Stimulated activated CD4-positive, alpha-beta T cell treated with anti-CD3 and anti-CD28 coated beads, Interleukin-4, amount 100 ng/mL, for 24 hours (primary cell): ENCODE measurements at places on chromosomes 11 and 22.

DNA sequence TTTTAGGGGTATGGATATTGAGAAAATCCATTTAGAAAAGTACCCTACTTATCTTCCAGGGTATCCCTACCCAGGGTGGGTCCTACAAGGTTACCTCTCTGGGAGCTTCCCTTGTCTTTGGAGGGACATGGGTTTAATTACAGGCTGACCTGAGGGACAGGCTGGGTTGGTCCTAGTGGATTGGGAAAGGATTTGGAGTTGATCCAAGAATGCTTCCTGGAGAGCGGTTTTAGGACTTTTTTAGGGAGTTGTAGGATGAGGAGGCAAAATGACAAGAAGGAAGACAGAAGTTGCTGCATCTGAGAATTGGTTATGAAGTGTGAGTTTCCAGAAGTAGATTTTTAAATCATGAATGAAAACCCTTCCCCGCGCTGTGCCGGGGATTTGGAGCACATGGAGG is 61.8 kb upstream of the CRTAM start:
- DNase-seq: no peak

DNA sequence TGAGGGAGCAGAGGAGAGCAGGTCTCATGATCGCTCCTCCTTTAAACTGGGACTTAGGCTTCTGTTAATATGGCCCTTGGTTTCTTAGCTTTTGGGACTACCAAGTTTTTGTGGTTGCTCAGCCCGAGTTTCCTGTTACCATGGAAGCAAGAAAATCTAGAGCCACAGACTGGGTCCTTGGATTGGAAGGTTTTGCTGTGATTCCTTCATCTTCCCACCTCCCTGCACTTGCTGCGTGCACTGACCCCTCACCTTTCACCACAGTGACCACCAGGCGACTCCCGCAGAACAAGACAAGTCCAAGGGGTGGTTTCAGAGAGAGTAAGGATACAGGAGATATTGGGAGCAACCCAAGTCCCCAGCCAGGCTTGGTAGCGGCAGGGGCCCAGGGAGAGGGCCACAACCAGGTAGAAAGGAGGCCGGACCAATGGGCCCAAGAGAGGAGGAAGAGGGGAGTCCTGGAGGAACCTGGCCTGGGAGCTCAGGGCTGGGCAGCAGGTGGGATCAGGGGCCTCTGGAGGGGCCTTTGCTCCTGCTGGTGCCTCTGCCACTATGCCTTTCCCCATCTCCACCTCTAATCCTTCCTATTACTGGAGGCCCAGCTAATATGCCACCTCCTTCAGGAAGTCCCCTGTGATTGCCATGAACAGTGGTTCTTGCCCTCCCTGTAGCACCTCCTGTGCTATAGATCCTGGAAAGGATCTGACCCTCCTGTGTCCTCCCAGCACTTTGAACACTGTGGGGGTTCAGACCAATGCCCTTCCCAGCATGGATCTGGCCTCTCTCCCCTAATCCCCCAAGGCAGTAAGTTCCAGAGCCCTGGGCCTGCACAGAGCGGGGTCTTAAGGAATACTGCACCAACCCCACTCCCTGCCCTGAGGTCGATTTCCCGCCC is 21.2 kb downstream of the CSF2RB start:
- no peak for DNase-seq

GRCh38 chr11:64235437-64236161 is 1.2 kb downstream of the VEGFB start:
- no peak for DNase-seq

DNA sequence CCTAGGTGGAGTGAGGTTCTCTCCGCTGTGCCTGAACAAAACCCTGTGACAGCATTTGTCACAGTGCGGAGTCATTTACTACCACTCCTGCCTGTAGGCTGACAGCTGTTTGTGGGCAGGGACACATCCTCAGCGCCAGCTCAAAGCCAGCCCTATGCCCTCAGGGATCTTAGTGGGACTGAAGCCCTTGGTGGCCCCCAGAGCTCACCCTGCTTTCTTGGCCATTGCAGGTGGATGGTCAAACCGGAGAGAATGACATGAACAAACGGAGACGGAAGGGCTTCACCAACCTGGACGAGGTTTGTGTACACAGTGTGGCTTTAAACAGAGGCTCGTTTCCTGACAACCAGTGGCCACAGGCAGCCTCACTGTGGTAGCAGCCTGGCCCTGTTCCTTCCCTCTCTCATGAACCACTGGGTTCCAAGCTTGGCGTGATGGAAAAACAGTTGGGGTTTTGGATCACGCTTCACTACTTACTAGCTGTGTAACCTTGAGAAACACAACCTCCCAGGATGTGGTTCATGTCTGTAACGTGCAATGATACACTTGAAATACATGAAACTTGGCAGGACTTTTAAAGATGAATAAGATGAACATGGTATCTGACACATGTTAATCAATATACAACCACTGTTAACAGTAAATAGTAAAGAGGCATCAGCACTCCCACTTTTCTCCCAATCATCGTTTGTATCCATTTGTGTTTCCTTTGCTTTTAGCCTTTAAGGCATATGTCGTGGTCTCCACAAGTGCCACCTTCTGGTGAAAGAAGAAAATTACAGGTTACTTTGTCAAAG is 125.8 kb downstream of the MICAL2 start:
- DNase-seq: peak; percentile 59

GRCh38 chr11:94650756-94651155 is 83.6 kb downstream of the PIWIL4 start:
- DNase-seq: no peak

- no peak for DNase-seq
Measured at GRCh38 chr11:61700212-61700611, 20.0 kb downstream of the DAGLA start.

- DNase-seq: no peak
Measured at GRCh38 chr11:106998116-106998915, 20.0 kb downstream of the GUCY1A2 start.

DNA sequence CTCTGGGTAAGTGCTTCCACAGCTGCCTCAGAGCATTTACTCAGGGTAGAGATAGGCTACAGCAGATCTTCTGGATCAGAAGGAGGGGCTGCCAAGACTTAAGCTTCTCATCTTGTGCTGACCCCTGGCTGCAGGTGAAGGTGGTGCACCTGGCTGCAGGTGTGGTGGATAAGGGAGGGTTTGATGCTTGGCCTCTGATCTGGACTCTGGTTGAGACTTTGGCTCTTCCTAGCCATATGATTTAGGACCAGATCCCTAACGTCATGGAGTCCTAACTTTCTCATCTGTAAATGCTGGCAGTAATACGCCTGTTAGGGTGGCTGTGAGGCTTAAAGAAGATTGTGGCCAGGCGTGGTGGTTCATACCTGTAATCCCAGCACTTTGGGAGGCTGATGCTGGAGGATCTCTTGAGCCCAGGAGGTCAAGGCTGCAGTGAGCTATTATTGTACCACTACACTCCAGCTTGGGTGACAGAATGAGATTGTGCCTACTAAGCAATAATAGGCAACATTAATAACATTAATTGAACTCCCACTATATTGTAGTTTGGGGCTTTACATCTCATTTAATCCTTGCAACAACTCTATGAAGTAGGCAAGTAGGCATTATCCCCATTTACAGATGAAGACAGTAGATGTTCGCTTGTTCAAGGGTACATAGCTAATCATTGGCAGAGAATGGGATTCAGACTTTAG is 10.7 kb downstream of the DTX4 start:
- no peak for DNase-seq

DNA sequence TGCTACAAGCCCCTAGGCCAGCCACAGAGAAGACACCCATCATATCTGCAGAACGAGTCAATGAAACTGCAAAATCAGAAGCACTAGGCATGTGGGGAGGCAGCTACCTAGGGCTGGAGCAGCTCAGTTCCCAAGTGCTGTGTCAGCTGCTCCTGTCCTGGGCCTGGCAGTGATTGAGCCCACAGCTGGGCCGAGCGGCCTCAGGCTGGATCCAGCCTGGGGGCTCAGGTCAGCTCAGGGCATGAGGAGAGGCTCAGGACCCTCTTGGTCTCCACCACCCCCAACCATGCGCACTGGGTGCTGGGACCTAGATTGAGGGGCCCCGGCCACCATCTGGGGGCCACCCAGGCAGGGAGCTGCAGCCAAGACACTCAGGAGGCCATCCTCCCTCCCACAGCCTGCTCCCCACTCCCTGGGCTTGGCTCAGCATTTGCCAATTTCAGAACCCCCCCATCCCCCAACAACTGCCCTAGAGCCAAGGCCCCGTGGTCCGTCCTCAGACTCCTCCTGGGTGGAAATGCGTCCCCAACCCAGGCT is 2.4 kb upstream of the TNNT3 start:
- DNase-seq: no peak

DNA sequence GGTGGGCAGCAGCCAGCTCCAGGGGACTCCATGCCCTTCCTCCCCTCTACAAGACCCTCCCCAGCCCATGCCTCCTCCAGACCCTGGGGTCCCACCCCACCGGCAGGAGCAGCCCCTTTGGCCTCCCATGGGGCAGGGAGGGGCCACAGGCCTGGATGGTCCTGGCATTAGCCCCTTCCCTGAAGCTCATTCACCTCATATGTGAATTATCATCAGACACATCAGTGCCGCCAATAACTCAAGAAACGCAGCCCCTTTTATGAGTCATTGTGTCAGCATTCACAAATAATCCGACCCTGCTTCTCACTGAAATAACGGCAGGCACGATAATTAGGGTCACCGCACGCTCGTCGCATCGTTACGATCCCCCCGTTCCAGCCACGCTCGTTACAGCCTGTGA is 124.2 kb downstream of the BRD1 start:
- no peak for DNase-seq

- no peak for DNase-seq
Measured at GRCh38 chr22:30566125-30566524, 8.3 kb downstream of the GAL3ST1 start.

DNA sequence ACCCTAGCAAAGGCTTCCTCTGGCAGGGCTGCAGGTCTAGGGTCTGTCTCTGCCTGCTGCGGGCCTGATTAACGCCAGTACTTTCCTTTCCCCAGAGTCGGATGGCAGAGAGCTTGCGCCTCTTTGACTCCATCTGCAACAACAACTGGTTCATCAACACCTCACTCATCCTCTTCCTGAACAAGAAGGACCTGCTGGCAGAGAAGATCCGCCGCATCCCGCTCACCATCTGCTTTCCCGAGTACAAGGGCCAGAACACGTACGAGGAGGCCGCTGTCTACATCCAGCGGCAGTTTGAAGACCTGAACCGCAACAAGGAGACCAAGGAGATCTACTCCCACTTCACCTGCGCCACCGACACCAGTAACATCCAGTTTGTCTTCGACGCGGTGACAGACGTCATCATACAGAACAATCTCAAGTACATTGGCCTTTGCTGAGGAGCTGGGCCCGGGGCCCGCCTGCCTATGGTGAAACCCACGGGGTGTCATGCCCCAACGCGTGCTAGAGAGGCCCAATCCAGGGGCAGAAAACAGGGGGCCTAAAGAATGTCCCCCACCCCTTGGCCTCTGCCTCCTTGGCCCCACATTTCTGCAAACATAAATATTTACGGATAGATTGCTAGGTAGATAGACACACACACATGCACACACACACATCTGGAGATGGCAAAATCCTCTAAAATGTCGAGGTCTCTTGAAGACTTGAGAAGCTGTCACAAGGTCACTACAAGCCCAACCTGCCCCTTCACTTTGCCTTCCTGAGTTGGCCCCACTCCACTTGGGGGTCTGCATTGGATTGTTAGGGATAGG is 18.6 kb downstream of the RSPH14 start:
- DNase-seq: no peak

- DNase-seq: no peak
Measured at GRCh38 chr11:110990311-110990710, 255.2 kb upstream of the POU2AF2 start.

DNA sequence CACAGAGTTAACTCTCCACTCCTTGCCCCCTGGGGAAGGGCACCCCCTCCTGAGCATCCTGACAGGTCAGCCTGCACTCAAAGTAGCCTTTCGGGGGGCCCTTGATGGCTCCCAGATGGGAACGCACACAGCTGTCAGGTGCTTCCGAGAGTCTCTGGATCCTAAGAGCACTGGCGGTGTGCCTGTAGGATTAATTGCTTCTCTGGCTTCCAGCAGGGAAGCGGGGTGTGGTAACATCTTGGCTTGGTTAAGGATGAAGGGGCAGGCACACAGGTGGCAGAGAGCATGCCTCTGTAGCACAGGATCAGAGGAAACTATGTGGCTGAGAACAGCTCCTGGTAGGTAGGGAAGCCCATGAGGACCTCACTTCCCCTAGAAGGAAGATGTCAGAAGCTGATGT is 199.8 kb downstream of the MIAT start:
- no peak for DNase-seq

DNA sequence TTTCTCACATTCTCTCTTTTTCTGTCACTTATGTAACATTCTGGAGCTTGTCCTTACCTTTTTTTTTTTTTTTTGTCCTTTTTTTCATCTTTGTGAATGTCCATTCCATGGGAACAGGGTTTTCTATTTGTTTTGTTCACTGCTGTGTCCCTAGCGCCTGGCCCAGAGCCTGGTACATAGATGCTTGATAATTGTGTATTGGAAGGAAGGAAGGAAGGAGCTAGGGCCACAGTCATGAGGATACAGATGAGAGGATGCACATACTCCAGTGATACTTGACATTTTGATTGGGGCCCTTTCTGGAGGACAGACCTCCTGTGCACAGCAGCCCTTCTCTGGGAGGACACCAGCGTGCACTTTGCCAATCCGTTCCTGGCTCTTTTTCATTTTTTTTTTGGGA is 68.9 kb downstream of the KIAA1671 start:
- no peak for DNase-seq

DNA sequence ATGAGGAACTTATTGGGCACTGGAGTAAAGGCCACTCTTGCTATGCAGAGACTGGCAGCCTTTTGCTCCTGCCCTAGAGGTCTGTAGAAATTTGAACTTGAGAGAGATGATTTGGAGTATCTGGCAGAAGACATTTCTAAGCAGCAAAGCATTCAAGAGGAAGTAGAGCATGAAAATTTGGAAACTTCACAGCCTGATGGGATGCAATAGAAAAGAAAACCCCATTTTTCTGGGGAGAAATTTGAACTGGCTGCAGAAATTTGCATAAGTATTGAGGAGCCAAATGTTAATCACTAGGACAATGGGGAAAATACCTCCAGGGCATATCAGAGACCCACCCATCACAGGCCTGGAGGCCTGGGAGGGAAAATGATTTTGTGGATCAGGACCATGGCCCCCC is 29.9 kb upstream of the CD44 start:
- no peak for DNase-seq

GRCh38 chr22:19567157-19568009 is 43.2 kb upstream of the CLDN5 start:
- DNase-seq: no peak

GRCh38 chr11:13065200-13065787 is 56.2 kb downstream of the RASSF10 start:
- no peak for DNase-seq

- no peak for DNase-seq
Measured at GRCh38 chr11:26960281-26960680, 33.6 kb upstream of the FIBIN start.

- DNase-seq: no peak
Measured at GRCh38 chr11:106457727-106458126, 380.3 kb downstream of the AASDHPPT start.

- DNase-seq: no peak
Measured at GRCh38 chr22:19360300-19360792, 68.8 kb upstream of the CLTCL1 start.

- peak; percentile 36 for DNase-seq
Measured at GRCh38 chr22:26610072-26610958, 7.5 kb downstream of the CRYBB1 start.
